ENCODE measurements at places on chromosomes 2 and 18.

DNA sequence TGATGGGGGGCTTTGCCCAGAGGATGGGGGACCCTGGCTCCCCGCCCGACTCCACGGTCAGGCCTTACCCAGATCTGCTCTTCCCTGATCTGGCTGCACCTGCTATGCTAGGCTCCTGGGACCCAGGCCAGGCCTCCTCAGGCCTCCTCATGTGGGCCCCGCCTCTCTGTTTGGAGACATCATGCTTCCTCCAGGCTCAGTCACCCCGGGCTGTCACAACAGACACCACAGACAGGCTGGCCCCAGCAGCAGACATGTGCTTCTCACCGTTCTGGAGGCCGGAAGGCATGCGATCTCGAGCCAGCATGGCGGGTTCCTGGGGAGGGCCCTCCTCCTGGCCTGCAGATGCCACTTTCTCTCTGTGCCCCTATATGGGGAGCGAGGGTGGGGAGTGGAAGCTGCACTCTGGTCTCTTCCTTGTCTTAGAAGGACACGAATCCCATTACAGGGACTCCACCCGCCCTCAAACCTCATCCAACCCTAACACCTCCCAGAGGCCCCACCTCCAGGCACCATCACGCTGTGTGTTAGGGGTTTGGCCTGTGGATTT, 10.8 kb upstream of the NEU4 start:
- no peak for DNase-seq

DNA sequence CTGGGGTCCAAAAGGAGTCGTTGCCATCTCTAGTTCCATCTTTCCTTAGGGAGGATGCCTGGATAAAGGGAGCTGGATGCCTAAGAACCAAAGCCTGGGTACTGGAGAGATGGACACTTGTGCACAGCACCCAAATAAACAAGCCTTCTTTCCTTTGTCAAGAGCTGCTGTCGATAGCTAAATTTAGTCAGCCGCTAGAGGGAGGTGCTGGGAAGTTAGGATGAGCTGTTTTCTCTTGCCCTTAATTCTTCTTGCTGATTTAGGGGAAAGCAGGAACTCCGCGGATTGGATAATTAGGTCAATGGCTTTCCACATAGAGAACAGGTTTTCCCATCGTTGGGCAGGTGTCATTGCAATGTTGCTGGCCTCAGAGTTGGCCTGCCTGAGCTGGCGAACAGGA, 30.9 kb upstream of the SERPINB12 start:
- DNase-seq: no peak

- DNase-seq: peak; percentile 10
Observed at GRCh38 chr18:75041586-75041985, 167.4 kb downstream of the PTGR3 start.

- DNase-seq: no peak
Observed at GRCh38 chr2:120908314-120908975, 172.8 kb downstream of the GLI2 start.

DNA sequence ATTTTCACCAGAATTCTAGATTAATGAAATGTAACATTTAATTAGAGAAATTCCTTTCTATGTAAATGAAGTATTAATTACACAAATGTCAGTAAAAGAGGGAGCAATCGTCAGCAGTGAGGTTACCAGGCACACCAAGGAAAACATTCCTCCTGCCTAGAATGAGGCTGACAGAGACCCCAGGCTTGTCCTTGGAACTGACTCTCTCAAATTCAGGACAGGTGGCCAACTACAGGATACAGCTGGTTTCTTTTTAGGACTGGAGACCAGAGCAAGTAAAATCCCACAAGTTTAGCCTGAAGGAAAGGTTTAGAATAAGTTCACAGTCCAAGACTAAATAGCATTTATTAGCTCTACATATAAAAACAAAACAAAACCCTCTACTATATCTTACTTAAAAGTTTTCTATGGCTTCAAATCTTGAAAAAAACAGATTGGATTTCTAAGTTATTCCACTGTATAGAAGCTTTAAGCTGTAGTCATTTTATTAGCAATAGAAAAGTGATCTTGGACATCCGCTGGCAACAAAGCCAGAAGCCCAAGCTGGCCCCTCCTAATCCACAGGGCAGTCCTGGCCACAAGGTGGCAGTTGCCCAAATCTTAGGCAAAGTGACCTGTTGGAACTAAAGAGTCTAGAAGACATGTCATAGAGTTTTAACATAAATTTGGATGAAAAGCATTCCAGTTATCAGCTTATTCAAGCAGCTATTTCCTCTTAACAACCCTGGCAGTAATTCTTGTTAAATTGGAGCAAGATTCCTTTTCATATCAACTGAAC, 81.0 kb downstream of the SP3 start:
- DNase-seq: no peak

GRCh38 chr18:75159646-75160356, 49.1 kb downstream of the PTGR3 start:
- no peak for DNase-seq

DNA sequence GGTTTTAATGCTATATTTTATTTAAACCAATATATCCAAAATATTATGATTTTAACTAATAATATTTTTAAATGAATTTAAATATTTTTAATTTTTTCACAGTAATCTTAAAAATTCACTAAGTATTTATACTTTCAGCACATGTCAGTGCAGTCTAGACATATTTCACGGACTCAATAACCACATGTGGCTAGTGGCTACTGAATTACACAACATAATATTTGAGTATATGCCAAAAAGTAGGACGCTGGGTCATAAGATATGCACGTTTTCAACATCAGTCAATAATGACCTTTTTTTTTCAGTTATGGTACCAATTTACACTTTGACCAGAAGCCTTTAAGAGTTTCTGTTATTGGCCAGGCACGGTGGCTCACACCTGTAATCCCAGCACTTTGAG, 117.7 kb downstream of the GFPT1 start:
- DNase-seq: no peak

DNA sequence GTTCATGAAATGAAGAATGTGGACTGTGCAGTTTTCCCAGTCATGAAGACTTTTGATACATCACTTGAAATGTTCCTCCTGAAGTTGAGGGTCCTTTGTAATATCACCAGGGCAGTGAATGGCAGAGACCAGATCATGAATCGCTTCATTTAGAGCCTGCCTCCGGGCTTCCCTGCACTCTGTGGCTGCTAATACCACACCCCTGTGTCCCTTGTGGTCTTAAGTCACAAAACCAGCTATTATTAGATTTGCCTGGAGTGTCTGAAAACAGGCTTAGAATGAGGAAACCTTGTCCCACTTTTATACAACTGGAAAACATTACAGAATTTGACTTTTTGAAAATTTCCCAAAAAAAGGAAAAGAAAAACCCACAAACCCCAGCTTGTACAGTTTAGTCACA, 147.9 kb downstream of the MGAT5 start:
- DNase-seq: no peak

DNA sequence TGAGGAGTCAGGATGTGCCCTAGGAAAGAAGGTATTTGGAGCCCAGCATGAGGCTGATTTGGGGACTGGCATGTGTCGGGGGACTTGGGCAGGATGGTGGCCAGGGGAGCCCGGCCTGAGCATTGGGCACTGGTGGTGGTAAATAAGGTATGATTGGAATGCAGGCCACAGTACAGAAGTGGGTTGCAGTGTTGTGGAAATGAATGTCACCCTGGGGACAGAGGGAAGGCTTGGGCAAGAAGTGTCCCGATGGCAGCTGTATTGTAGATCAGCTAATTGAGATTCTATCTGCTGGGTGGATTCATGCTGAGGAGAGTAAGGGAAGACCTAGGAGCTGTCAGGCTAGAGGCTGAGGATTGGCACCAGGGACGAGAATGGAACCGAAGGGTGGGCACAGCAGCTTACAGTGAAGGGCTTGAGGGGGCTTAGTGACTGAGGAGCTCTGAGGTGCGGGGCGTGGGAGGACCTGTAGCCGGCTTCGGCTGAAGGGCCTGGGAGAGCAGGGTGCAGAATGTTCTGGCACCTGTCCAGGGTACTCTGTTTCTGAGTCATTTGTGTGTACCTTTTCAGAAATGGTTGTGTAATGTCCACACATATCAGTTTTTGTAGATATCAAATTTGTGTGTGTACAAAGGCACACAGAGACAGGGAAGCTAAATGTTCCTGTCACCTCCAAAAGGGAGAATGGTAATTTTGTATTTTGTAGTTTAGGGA, 170.2 kb downstream of the PRKCE start:
- peak; percentile 55 for DNase-seq

- no peak for DNase-seq
Observed at GRCh38 chr2:37316181-37316580, 8.5 kb downstream of the PRKD3 start.

DNA sequence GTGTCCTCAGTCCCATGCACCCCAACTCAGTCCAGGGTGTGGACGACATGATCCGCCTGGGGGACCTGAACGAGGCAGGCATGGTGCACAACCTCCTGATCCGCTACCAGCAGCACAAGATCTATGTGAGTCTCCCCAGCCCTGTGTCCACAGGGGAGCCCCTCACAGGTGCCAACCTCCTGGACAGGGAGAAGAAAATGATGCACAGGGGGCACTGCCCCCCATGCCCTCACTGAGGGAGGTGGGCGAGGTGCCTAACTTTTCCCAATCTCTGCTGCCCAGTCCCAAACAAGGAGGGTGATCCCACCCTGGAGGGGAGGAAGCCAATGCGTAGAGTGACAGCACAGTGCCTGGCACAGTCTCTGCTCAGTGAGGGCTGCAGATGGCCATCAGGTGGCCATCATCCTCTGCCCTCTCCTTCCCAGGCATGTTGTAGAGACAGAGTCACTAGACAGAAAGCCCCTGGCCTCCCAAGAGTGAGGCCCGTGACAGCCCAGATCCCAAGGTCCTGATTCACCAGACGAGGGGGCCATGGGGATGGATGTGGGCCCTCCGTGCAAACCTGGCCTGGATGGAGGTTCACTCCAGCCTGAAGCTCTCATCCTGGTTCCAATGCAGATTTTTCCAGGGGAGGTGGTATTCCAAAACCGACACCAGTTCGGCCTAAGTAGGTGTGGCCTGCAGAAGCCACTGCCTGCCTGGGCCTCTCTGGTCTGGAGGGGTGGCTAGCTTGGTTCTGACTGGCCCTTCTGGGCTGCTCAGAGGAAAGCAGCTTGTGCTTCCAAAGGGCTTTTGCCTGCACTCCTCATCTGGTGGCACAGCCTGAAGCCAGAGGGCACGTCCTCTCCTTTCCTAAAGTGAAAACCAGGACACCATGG, 30.0 kb downstream of the MYO7B start:
- no peak for DNase-seq

- no peak for DNase-seq
Observed at GRCh38 chr18:28175930-28176697, 816 bp downstream of the CDH2 start.

DNA sequence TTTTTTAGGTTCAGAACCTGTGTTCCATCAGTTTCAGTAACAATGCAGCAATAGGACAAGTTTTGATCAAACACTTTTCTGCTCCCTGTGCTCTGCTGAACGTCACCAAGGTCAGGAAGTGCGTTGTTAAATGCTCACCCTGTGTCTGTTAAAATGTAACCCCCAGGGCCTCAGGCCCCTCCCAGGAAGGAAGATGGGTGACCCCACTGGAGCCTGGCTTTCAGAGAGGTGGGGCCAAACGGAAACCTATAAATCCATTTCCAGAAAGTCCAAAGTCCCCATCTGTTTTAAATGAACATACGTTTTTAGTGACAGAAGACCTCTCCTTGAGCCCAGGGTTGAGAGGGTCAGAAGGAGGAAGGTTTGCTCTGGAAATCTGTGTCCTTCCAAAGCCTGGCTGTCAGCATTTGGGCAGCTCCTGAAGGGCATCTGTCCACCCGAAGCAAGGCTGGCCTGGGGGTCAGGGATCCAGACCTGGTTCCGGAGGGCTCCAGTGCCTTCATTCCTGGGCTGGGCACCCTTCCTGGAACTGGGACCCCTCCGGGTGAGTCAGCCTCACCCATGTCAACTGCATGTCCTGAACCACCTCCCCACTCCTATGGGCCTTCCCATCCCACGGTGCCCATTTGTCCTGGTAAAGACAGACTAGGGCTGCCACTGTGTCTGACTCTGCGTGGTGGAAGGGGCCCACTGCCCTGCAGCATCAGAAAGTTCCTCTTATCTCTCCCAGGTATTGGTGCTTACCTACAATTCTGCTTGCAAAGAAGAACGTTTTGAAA, 117.4 kb upstream of the COPS8 start:
- no peak for DNase-seq

DNA sequence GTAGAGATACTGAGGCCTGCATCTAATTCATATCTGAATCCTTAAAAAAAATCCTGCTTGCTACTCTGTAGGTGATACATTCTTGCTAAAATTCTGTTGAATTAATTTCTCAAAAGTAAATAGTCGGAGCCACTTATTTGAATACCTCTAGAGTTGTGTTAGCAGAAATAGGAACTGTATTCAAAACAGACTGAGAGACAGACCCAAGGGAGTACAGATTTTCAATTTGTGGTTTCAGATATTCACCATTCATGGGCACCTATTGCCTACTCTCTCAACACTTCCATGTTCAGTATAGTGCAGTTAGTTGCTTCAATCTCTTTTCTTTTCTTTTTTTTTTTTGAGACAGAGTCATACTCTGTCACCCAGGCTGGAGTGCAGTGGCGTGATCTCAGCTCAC, 46.6 kb upstream of the CTLA4 start:
- DNase-seq: no peak

DNA sequence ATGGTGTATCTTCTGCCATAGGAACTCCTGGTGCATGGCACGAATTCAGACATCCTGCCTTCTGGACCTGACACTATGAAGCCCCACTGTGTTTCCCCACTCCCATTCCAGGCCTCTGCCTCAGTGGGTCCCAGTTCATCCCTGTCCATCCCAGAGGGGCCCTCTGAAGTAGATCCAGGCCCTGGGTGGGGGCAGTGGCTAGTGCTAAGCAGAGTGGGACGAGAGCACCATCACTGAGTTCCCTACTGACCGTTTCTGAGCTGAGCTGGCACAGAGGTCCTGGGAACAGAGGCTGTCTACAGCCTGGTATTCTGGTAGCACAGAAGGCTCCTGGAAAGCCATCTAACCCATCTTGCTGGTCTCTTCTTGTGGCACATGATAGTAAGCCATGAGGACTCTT, 54.0 kb downstream of the ATOH8 start:
- DNase-seq: no peak

DNA sequence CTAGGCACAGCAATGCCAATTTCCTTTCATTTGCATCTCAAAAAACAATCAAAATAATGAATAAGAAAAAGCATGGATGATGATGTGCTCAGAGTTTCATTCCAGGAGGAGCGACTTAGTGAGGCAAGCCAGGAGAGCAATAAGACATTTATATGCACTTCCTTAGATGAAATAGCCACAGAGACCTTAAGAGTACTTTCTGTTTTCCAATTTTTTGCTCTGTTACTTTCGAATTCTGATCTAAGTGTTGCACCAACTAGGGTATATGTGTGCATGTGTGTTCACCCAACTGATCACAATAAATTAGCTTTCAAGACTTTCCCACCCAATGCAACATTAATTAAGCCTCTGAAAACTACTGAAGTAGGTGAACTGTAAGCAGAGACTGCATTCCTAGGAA, 709 bp downstream of the RAB27B start:
- peak; percentile 7 for DNase-seq

- no peak for DNase-seq
Observed at GRCh38 chr18:42157420-42157819, 202.4 kb downstream of the PIK3C3 start.

DNA sequence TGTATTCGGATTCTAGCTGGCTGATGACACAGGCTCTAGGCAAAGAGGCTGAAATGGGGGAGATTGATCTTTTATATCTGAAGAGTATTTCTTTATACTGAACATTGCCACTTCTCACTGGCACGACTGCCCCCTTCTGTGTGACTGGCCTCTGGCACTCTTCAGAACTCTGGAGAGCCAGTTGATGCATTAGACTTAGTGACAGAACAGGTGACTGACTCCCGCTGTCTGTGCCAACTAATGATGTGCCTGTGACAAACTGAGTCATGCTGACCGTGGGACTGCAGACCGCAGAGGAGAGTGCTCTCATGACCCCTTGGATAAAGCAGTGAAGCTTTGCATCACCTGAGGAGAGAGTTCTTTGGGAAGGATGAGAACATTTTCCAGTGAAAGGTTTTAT, 14.4 kb downstream of the MGAT5 start:
- DNase-seq: peak; percentile 50

Data from epithelial cell of proximal tubule (primary cell).